ENCODE measurements at places on chromosomes 5 and 9.

DNA sequence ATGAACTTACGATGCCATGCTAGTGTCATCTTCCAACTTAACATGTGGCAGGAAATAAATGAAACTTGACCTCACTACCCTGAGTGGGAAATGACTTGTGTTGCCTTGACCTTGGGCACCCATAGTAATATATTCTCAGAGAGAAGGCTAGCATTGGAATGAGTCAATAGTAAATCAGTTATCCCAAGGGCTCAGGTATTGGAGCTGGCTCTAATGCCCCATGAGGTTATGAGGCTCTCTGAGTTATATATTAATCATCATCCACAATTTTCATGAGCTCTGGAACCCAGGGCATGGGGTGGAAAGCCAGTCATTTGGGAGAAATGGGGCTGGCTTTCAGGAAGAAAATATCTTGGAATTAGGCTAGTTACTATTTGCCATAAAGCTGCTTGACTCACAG is 42.4 kb upstream of the SMIM32 start:
- DNase-seq, result no peak

GRCh38 chr5:51384281-51384840 is 1.1 kb downstream of the ISL1 start:
- DNase-seq, result no peak

- DNase-seq, result no peak
These were observed 26.2 kb upstream of the ARSB start for GRCh38 chr5:79011219-79011836.

- no peak for DNase-seq
These were observed 6.8 kb upstream of the ANKRD31 start for GRCh38 chr5:75243510-75243909.

GRCh38 chr9:97372580-97372979 is 39.3 kb upstream of the TDRD7 start:
- no peak for DNase-seq

GRCh38 chr5:136018814-136019783 is 9.7 kb upstream of the TGFBI start:
- peak; percentile 33 for DNase-seq

DNA sequence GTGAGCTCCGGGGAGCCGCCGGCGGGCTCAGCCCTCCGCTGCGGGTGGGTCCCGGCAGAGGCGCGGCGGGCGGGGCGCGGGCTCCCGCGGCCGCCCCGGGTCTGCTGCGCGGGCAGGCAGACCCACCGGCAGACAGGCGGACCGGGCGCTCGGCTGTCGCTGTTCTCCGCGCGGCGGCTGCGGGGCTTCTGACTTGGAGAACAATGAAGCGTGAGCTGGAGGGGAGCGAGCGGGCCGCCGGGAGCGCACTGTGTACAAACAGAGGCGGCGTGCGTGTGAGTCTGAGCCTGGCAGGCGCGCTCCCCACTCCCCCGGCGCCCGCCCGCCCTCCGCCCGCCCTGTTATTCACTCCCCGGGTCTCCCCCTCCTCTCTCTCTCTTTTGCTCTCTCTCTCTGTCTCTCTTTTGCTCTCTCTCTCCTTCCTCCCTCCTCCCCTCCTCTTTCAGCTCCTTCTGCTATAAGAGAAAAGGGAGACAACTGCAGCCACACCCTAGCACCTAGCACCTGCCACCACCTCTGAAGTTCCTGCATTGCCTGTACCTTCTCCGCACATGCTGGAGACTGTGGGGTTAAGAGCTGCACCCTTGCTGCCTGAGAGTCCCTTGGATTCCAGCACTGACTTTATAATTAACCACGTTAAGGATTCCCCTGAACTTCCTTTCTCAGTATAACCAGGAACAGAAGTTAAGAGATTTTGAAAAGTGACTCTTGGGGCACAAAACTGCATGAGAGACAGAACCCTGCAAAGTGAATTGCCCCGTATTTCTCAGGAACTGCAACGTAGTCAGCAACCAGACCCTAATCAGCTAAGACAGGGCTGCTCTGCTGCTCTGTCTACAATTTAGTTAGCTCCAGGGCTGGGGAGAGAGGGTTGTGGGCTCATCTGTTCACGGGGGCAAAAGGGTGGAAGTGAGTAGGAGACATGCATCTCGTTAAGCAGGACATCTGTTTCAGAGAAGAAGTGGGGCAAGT is at the start of gene EDIL3:
Gene EDIL3, minus strand, starts transcription at position 277 of the 972 bp plus-strand sequence. CDS start 506 bp downstream, outside the sequence.
- peak; percentile 53 for DNase-seq

DNA sequence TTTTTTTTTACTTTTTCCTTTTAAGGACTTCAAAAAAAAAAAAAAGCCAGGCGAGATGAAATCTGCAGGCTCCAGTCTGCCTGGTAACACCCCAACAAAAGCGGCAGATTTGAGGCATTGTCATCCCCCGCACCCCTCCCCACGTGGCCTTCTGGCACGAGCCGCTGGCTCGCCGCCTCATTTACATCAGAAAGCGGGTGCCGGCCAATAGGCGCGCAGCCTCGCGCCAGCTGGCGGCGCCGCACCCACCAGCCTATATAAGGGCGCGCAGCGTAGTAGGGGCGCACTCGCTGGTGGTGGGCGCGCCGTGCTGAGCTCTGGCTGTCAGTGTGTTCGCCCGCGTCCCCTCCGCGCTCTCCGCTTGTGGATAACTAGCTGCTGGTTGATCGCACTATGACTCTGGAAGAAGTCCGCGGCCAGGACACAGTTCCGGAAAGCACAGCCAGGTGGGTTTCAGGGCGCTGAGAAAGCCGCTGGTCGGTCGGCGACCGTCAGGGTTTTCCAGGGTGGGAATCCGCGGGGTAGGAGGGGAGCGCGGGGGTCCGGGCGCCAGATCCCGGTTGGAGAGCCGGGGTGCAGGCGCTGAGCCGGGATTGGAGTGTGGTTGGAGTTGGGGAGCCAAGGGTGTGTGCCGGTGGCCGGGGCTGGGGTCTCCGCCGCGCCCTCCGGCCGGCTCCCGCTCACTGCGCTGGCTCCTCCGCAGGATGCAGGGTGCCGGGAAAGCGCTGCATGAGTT is at the start of gene GADD45G:
Gene GADD45G, plus strand, starts transcription at position 284 of the 736 bp plus-strand sequence. Its CDS starts 110 bp downstream, at position 394.
- peak; percentile 92 for DNase-seq

- DNase-seq, result no peak
These were observed 41.3 kb upstream of the ROPN1L start for GRCh38 chr5:10400411-10400810.

- DNase-seq, result no peak
These were observed 1930.5 kb downstream of the EFNA5 start for GRCh38 chr5:105740242-105740641.

DNA sequence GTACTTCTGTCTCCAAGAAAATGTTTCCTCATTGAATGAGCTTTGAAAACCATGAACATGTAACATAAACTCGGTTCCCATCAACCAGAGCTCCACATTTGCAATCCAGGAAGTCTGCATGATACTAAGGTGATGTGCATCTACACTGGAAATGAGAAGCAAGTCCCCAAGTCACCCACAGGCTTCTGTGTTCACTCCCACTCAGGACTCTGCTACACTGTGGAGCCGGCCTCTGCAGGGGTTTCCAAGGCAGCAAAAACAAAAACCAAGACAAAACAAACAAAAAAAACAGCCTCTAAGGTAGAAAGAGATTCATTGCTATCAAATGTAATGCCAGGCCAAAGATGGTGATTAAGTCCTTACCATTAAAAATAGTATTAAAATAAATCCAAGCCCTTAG is 593.7 kb downstream of the IRX1 start:
- DNase-seq, result no peak

DNA sequence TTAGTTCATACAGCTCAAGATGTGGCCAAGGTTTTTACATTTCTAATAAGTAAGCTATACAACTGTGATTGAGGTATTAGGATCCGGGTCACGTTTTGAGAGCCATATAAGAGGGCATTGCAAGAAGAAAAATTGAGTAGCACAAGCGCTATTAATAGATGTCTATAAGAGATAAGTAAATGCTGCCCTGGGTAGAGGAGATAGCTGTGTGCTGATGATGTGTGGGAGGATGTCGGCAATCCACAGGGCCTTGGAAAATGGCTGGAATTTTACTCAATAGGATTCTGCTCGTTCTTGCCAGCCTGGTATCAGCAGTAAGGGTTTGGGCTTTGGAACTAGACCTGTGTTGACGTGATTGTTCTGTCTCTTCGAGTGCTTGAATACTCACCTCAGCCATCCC is 41.6 kb downstream of the CSF1R start:
- no peak for DNase-seq

GRCh38 chr5:132086277-132086794 is 12.7 kb downstream of the CSF2 start:
- DNase-seq, result no peak
